A549 treated with Hydrocortisone at 1 μM for 4 hours (cell line): ENCODE measurements at places on chromosomes 1 and 21. TPM values are rescaled to one million over a fixed set of nuclear protein-coding genes. Genes with fewer than 3 reads are reported as not detected.

The PCBP3 gene
- total RNA-seq = 1.1 to 1.2 TPM (median 1.2 TPM) in 5 replicates

The C4BPA gene
- 0.45 to 0.99 TPM (median 0.53 TPM) in 5 replicates for total RNA-seq

The AK5 gene
- total RNA-seq = 6.9 to 8.0 TPM (median 7.9 TPM) in 5 replicates

The PTPN7 gene
- not detected in 5 replicates for total RNA-seq

The FAM43B gene
- 3.3 to 4.8 TPM (median 4.2 TPM) in 5 replicates for total RNA-seq

The PEA15 gene
- 166 to 210 TPM (median 183 TPM) in 5 replicates for total RNA-seq

The INSRR gene
- not detected in 5 replicates for total RNA-seq

The GRIK1 gene
- not detected in 5 replicates for total RNA-seq

The OLFML3 gene
- 3.8 to 4.3 TPM (median 4.0 TPM) in 5 replicates for total RNA-seq

The S100A8 gene
- total RNA-seq = not detected in 5 replicates

The FABP3 gene
- not detected in 5 replicates for total RNA-seq

The ERG gene
- total RNA-seq = 0.03 to 0.17 TPM in 2 of 5 replicates, not detected in the others

The KLF17 gene
- 0.32 to 0.76 TPM (median 0.47 TPM) in 5 replicates for total RNA-seq

The ERICH3 gene
- total RNA-seq = not detected in 5 replicates

The KCNJ9 gene
- total RNA-seq = not detected in 5 replicates

The PCP4L1 gene
- 0.09 to 0.17 TPM (median 0.12 TPM) in 4 of 5 replicates, not detected in the other for total RNA-seq

The BCAR3 gene
- total RNA-seq = 71.7 to 104 TPM (median 77.8 TPM) in 5 replicates

The FBXO2 gene
- 6.1 to 10.7 TPM (median 9.5 TPM) in 5 replicates for total RNA-seq

The SHISA4 gene
- 11.2 to 16.9 TPM (median 16.0 TPM) in 5 replicates for total RNA-seq

The ELF3 gene
- 112 to 157 TPM (median 146 TPM) in 5 replicates for total RNA-seq

The TAF5L gene
- 23.3 to 26.4 TPM (median 23.4 TPM) in 5 replicates for total RNA-seq

The KCNJ6 gene
- total RNA-seq = 2.9 to 5.1 TPM (median 5.1 TPM) in 5 replicates

The DNAJC6 gene
- 5.4 to 9.2 TPM (median 7.2 TPM) in 5 replicates for total RNA-seq

The TNFRSF4 gene
- total RNA-seq = 0.09 to 0.34 TPM (median 0.25 TPM) in 3 of 5 replicates, not detected in the others

The MX1 gene
- total RNA-seq = 1.5 to 2.3 TPM (median 1.7 TPM) in 5 replicates

The AADACL3 gene
- not detected in 5 replicates for total RNA-seq

The SH3D21 gene
- 2.1 to 3.4 TPM (median 2.7 TPM) in 5 replicates for total RNA-seq

The PLA2G5 gene
- not detected in 5 replicates for total RNA-seq

The SPATA21 gene
- 0.05 to 0.14 TPM (median 0.05 TPM) in 4 of 5 replicates, not detected in the other for total RNA-seq

The PPIAL4G gene
- not detected in 5 replicates for total RNA-seq

The ALDH4A1 gene
- total RNA-seq = 12.8 to 14.2 TPM (median 13.3 TPM) in 5 replicates

The ADAMTS4 gene
- total RNA-seq = 0.02 to 0.18 TPM in 2 of 5 replicates, not detected in the others

The SDC3 gene
- 8.0 to 12.2 TPM (median 9.9 TPM) in 5 replicates for total RNA-seq

The LEFTY2 gene
- 0.05 to 0.21 TPM (median 0.13 TPM) in 4 of 5 replicates, not detected in the other for total RNA-seq

The TMIGD3 gene
- total RNA-seq = not detected in 5 replicates

The IGFN1 gene
- total RNA-seq = 0.49 to 0.74 TPM (median 0.55 TPM) in 5 replicates

The TMEM269 gene
- total RNA-seq = 0.03 to 0.15 TPM (median 0.09 TPM) in 5 replicates
